Stimulated activated CD4-positive, alpha-beta T cell treated with anti-CD3 and anti-CD28 coated beads, Interleukin-1b, Interleukin-23, amount 100 ng/mL, for 1 hour (primary cell): ENCODE measurements at places on chromosomes 1 and 21.

DNA sequence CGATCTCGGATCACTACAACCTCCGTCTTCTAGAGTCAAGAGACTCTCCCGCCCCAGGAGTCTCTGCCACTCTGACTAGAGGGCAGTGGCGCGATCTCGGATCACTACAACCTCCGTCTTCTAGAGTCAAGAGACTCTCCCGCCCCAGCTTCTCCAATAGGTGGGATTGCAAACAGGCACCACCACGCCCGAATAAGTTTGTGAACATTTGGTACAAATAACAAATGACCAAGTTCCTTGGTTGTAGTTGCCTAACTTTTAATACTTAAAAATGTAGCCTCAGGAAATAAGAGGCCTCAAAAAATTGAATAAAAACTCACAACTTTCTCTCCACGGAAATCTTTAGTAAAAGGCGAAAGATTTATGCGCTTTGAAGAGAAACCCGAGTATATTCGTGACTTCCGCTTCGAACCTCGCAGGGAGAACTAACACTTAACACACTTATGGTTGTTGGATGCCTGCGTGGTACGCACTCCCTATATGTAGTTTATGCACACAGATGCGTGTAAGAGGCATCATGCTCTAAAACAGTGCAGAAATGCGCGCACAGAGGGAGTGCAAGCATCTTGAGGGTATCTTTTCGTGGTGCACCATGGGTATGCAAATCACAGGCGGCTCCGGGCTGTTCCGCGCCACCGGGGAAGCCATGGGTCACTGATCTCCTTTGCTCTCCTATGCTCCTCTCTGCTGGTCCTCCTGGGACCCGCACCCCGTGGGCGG, 11.4 kb downstream of the BTBD19 start:
- DNase-seq, result peak; percentile 64

DNA sequence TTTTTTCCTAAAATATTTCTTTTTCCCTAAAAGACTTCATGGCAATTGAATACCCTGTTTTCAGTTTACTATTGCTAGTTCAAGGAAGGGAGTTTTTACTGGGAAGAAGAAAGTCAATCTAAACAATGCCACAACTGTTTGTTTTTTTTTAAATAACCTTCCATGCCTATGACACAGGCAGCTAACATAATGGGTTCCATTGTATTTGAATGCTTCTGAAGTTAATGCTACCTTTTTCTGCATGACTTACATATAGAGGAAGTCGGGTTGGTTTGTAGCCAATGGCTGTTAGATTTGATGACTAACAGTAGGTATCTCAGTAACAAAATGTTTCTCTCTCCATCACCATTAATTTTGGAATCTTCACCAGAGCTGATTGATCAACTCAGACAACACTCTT, 134.0 kb downstream of the KIF26B start:
- no peak for DNase-seq

DNA sequence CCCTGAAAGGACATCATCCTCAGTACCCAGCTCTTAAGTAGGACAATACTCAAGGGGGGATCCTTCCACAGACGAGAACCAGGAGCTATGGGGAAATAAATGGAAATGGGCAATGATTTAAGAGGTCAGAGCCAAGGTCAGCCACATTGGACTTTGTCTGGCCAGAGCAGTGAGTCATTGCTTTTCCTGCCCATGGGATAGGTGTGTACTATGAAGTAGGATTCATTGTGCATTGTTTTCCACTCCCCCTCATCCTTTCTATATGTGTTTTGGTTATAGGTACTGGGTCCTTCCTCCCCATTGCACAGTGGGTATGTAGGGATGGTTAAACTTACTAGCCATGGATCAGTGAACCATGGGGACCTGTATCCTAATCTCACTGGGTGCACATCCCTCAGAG, 328.9 kb upstream of the USP25 start:
- no peak for DNase-seq

DNA sequence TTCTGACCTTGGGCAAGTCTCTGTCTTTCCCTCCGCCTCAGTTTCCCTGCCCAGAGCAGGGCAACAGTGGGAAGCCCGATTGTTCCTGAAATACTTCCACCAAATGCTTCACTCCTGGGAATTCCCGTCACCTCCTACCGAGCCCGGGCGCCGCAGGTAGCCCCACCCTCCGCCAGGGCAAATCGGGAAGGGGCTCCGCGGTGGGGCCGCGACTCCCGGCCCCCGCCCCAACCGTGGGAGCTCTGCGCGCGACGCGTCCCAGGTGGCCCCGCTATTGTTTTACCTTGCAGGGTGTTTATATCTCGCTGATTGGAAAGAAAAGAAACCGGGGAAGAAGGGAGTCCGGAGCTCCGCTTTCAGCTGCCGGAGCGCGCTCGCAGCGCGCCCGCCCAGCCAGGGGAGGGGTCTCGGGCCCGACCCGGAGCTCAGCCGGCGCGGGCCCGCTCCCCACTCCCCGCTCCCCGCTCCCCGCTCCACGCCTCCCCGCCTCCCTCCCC, 407 bp downstream of the IGSF3 start:
- no peak for DNase-seq

GRCh38 chr1:29669158-29669871, 433.0 kb downstream of the PTPRU start:
- no peak for DNase-seq
